ENCODE measurements at places on chromosomes 12 and 14.

GRCh38 chr12:31803306-31804184 is 74.7 kb upstream of the AMN1 start:
- no peak for DNase-seq

GRCh38 chr12:111643427-111643826 is 42.3 kb downstream of the BRAP start:
- DNase-seq = no peak

GRCh38 chr12:2876431-2877046 is 435 bp downstream of the FOXM1 start:
- DNase-seq = no peak

DNA sequence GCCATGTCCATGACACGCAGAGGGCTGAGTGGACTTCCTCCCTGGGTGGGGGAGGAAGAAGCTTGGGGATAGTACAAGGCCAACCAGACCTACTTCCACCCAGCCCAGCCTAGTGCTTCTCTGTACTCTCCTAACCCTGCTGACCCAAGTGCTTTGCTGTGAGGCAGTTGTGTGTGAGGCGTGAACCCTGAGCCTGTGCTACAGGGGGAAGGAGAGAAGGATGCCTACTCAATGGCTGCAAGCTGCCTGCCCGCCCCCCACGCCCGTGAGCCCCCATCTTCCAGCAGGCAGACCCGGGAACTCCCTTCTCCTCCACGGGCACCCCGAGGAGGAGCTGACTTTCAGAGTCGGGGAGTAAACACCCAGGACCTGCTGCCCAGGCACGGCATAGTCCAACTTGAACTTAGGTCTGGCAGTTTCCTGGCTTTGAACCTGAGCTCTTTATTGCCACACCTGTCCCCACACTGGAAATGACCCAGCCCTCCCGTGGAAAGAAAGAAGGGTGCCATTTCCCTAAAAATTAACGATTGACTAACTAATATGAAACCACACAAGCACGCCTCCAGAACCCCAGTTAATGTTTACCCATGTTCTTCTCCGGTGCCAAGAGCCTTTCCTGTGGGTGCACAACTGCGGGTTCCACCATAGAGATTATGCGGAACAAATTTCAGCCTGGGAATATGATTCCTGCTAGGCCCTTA is 10.8 kb downstream of the ALDH2 start:
- DNase-seq = no peak

DNA sequence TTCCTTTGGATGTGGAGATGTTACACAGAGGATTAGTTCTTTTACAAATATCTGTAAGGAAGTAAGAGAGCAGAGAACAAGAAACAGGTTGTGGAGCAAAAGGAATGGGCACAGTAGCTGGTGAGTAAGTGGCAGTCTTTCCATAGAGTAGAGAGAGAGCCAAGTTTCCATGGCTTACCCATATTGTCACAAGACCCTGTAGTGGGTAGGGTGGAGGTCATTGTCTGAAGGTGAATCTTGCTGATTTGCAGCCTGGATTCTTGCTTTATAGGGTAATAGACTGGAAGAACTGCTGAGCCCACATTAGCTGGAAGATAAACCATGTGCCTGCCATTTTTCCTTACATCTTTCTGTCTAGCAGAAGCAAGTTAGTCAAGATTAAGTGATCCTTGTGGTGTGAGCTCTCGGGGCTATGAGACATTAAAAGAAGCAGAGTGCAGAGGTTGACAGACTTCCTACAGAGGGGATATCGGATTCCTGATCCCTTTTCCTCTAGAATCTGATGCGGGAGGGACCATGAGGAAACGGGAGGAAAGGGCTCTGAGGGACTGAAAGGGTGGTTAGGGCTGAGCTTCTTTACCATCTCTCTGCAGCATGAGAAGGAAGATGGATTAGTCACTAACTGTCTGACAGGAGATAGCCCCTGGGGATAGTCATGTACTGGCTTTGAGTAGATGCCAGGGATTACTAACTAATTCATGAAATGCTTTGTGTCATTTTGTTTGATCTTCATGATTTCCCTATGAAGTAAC is 44.0 kb upstream of the LRTM2 start:
- DNase-seq = no peak

- no peak for DNase-seq
These were observed 8.4 kb downstream of the GPRC5A start for GRCh38 chr12:12899530-12900380.

DNA sequence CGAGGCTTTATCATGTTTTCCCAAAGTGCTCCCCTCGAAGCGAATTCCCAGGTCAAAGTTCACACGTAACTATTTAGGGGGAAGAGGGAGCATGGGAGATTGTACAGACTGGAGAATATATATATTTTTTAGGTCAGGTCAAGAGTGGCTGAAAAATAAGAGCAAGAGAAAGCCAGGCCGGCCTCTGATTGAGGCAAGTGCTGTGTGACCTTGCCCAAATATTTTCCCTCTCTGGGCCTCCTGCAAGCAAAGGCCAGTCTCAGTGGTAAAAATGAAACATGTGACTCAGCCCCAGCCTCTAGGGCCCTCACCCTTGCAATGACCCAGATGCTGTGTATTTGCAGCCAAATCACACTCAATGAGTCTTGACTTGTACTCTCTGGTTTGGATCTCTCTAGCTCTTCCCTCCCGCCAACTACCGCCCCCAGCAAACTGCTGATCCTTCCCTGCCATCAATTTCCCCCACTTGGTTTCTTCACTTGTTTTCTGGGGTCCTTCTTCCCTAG is 34.1 kb downstream of the SMUG1 start:
- DNase-seq = no peak

DNA sequence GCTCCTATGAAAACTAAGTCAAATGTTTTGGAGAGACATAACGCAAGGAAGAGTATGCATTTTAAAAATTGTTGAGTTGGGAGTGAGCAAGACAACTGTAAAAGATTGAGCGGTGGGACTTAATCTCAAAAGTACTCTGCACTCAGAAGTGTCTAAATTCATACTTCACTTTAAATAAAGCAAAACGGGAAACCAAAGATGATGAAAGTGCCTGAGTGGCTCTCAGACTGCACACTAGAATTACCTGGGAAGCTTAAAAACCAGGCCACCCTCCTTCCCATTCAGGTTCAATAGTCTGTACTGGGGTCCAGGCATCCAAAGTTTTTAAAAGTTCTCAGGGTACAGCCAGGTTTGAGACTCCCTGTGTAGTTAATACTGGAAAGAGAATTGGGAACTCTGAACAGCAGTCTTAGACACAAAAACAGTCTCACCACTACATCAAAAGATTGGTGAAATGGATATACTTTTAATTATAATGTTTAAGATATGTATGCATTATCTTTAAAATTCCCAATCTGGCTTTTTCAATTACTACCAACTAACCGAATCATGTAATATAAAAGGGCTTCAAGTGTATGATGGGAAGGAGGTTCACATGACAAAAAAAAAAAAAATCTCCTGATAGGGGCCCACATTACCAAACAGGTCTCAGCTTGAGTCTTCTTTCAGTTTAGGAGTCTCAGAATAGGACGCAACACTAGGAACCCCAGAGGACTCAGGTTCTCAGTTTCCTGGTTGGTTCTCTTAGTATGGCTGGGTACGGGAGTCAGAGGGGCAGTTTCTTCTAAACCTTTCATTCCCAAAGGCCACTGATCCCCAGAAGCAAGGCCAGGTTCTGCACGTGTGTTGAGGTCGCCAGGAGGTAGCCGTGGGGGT is 1.0 kb downstream of the HOMEZ start:
- no peak for DNase-seq
